Right kidney (tissue), 9 donors: ENCODE measurements at places on chromosomes 3 and 15.

GRCh38 chr15:85689729-85690128 is 105.0 kb downstream of the KLHL25 start:
- peak; percentile 55 for DNase-seq

- no peak for DNase-seq
Measured at GRCh38 chr3:119536757-119537156, 22.7 kb downstream of the CD80 start.

DNA sequence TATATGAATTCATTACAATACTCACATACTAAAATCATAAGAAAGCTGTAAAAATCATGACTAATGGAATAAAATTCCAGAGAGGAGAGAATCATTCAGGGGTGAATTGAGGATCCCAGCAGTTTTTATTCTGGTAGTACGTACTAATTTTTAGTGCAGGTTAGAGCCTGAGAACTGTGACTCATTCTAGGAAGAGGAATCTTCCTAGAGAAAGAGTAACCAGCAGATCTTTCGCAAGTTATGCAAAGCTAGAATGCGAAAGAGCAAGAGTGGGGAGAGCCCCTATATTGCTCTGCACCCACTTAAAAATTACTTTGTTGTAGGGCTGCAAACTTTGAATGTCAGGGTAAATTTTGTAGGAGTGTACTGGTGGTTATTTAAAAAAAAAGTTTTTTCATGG is 303.6 kb upstream of the ARPP21 start:
- no peak for DNase-seq

DNA sequence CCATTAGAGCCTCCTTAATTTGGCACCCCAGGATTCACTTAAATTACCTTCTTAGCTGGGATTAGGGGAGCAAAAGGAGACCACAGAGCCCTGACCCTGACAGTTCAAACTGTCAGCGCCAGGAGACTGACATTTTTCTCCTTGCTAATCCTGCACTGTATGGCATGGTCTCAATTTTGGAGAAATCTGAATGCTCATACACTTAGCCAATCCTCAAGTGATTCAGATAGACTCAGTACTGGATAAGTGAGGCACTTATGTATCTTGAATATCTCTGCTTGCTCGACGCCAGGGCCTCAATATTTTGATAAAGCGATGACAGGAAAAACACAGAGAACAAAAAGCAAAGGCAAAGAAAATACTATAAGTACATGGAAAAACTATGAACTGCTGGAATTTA is 375.9 kb upstream of the WNT5A start:
- DNase-seq: no peak

GRCh38 chr3:173584838-173585831 is 187.6 kb downstream of the NLGN1 start:
- peak; percentile 72 for DNase-seq

DNA sequence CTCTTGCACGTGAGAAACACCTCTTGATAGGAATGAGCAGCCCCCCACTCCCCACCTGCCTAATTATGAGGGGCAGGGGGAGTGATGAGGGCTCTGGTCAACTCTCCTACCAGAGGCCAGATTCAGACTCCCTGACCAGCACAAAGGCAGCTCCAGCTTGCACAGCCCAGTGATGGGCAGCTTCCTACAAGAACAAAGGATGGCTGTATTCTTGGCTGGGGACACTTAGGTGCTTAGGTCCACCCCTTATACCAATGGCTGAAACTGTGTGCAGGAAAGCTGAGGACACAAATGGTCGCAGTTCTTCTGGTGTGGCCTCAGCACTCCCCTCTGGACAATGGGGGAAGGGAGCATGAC is 81.8 kb downstream of the IQSEC1 start:
- no peak for DNase-seq

DNA sequence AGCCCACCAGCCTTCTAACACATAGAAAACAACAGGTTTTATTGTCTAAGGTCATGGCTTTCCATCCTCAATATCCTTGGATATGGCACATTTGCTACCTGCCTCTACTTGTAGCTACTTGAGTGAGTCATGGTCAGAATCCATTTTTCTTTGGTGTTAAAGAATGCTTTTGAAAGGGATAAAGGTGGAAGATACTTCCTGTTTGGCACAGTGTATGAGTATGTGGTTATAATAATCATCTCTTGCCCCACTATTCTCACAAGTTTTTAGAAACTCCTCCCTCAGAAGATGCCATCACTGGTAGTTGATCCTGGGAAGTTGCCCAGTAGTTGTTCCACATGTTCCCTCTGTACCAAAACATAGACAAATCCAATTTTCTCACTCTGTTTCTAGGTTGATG is 508.6 kb upstream of the IL12A start:
- DNase-seq: no peak

- no peak for DNase-seq
Measured at GRCh38 chr15:78394981-78395616, 42.9 kb upstream of the IREB2 start.

- no peak for DNase-seq
Measured at GRCh38 chr3:29412110-29412509, 131.2 kb downstream of the RBMS3 start.

DNA sequence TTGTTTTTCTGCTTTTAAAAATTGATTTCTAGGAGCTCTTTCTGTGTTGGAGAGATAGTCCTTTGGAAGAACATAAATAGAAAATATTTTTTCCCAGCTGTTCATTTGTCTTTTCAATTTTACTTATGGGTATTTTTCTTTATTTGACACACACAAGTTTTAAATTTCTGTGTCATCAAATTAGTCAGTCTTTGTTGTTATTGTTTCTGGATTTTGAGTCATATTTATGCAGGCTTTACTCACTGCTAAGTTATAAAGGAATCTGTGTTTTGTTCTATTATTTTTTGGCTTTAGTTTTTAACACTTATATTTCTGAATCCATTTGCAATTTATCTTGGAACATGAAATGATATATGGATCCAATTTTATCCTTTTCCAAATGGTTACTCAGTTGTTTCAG is 5.9 kb upstream of the GHSR start:
- DNase-seq: no peak

GRCh38 chr3:183369627-183370026 is 58.8 kb downstream of the MCF2L2 start:
- DNase-seq: no peak

DNA sequence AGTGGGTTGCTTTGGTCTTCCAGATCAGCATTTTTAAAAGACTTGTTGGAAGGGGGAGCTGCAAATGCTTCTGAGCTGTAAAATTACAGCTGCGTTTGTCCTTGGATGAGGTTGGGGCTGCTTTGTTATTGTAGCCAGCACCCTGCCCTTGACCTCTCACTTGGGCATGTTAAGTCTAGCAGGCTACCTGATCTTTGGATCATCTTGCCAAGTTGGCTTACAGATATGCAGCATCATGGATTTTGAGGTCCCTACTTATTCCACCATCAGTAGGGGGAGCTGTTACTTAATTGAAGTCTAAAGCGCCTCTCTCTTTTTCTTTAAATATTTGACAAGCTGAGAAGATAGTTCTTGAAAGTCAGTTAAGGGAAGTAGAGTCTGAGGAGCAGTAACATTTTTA is 793.0 kb downstream of the MCTP2 start:
- no peak for DNase-seq

DNA sequence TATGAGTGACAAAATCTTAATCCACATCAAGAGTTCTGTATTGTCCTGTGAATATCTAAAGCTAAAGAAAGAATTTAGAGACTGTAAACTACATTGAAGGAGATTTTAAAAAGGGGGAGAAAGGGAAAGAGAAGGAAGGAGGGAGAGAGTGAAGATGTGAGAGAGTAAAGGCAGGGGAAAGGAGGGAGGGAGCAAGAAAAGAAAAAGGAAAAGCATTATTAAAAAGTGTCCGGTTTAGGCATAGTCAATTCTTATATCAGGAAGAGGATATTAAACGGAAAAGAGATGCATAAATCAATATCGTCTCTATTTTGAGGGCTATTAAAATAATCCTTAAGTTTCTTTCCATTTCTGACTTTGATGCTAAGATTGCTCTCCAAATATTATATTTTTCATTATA is 332.1 kb downstream of the ROBO2 start:
- DNase-seq: no peak

DNA sequence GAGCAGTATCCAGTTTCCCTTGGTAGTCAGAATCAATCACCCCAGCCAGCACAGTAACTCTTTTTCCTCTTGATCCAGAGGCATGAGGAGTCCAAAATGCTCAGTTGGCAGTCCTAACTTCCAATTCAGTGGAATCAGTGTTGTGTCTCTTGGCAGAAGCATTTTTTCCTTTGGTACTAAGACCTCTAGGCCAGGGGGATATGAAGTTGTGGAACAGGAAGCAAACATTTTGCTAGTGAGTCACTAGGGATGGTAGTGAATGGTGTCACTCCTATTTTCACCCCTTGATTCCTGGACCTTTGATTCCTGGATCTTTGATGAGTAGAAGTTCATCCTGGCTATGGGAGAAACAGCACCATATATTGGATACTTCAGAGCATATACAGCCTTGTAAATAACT is 70.5 kb upstream of the ALDH1A3 start:
- no peak for DNase-seq

- DNase-seq: no peak
Measured at GRCh38 chr15:89196994-89197393, 24.4 kb downstream of the RLBP1 start.

DNA sequence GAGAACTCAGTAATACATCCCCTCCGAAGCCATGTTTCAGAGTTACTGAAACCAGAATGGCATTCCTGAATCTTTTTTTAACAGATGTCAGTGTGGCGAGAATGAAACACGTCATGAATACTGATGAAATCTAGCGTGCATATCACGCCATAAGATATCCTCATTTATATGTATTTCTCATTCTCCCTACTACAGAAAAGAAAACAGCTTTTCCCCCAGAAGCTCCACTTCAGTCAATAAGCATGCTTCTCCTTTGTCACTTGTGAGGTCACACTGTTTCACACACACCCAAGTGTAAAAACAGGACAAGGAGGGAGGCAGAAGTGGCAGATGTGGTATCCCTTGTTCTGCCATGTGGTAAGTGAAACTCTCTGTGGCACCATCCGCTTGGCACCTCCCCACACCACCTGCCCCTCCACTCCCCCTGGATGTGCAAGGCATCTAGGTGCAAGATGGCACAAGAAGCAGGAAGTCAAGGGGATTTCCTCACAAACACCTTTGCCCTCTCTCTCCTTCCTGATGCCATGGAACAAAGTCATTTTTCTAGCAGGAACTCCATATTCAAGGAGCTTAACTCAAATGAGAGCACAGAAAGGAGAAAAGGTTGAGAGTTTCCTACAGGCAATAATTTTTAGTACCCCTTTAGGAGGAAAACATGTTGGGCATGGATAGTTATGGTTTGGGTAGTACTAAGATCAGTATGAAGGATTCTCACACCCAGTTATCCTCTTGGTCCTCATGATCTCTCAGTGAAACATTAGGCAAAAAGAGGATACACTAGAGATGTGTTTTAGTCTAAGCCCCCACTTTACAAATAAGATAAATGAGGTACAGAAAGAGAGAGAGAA is 47.5 kb upstream of the FRMD4B start:
- no peak for DNase-seq

GRCh38 chr3:171865191-171865865 is 22.2 kb downstream of the TMEM212 start:
- no peak for DNase-seq

DNA sequence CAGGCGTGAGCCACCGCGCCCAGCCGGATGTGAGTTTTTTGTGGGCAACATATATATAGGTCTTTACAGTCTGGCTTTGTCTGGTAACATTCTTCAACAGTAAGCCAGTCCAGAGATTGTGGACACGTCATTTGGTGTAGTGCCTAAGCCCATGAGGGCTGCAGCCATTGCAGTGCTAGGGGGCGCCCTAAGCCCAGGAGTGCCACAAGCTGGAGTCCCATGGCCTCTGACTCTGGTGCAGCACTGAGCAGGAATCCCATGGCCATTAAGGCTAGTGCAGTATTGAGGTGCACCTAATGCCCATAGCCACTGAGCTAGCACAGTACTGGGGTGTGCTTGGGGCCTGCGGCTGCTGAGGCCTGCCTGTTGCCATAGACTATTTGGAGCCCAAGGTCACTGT is 136.4 kb upstream of the NDN start:
- DNase-seq: no peak

- DNase-seq: no peak
Measured at GRCh38 chr3:39978308-39978707, 168.9 kb downstream of the MYRIP start.

GRCh38 chr3:72889310-72890165 is 1.7 kb downstream of the GXYLT2 start:
- no peak for DNase-seq

GRCh38 chr15:56371495-56372147 is 6.4 kb downstream of the TEX9 start:
- no peak for DNase-seq

GRCh38 chr3:58157700-58158099 is 53.1 kb downstream of the DNASE1L3 start:
- no peak for DNase-seq

DNA sequence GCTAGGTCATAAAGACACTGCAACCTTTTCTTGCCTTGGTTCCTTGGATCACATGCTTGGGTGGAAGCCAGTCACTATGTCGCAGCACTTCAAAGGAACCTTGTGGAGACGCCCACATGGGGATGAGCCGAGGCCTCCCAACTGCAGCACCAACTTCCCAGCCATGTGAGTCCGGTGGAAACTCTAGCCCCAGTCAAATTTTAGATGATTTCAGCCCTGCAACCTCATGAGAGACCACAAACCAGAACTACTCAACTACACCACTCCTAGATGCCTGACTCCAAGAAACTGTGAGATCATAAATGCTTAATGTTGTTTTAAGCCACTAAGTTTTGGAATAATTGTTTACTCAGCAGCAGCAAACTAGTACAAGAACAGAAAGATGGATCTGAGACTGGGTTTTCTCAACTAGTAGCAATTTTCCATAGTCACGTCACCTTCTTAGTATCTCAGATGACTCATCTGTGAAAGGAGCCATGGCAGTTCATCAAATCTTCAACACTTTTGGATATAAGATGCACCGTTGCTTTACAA is 86.5 kb downstream of the MB21D2 start:
- DNase-seq: no peak

DNA sequence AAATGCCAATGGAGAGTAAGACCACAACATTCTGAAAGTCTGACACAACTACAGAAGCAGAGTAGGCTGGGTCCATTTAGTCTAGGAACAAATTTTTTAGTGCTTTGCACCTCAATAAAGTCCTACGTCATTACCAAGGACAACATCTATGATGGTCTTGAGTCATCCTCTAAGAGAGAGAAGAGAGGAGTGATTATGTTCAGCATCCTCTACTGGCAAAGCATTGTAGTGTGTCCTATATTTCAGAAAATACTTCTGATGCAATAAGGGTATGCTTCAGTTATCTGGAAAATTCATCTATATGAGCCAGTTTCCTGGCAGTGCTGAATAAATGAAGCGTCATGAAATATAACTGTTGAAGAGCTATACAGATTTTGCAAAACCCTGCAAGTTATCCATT is 95.6 kb downstream of the P2RY1 start:
- no peak for DNase-seq

DNA sequence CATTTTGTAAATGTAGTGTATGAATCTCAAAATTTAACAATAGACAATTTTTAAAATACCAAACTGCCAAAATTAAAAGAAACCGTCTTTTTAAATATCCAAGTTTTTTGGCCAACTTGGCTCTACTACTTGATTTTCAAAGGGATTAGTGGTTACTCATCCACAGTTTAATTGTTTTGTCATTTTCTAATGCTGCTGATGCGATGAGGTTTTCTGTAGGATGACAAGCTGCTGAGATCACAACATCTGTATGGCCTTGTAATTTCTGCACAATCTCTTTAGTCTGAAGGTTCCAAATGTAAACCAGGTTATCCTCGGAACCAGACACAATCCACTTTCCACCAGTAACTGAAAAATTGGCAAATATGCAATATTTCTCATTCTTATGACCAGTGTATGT is 1.5 kb downstream of the WDR5B start:
- DNase-seq: no peak

GRCh38 chr3:183148056-183148455 is 14.5 kb downstream of the LAMP3 start:
- no peak for DNase-seq

- DNase-seq: no peak
Measured at GRCh38 chr3:124890573-124891190, 3.5 kb upstream of the ITGB5 start.
